ENCODE measurements at places on chromosomes 12 and 14. TPM values are rescaled to one million over a fixed set of nuclear protein-coding genes. Genes with fewer than 3 reads are reported as not detected.

DNA sequence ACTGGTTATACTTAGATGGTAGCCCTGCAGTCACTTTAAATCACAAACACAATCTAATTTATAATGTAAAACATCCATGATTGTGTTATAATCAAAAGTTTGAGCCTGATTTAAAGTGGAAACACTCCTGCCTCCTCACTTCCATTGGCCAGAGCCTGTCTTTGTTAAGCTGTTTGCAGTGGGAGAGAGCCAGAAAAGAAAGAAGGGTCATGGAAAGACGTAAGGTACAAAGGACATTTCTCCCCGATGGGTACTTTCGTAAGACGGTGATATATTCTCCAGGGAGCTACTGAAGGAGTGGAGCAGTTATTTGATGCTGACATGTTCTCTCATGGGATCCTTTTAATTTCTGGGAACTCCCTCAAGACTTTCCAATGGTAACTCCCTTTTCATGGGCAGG is 164.0 kb downstream of the METTL25 start:
- H3K36me3 ChIP-seq: no peaks in the 10 kb centered on the region
- no peak overlapping the region for H3K27ac ChIP-seq
- H3K4me3 ChIP-seq: no peak overlapping the region
- no peak for DNase-seq
- H3K27me3 ChIP-seq: peaks cover 5% of the 10 kb centered on the region

DNA sequence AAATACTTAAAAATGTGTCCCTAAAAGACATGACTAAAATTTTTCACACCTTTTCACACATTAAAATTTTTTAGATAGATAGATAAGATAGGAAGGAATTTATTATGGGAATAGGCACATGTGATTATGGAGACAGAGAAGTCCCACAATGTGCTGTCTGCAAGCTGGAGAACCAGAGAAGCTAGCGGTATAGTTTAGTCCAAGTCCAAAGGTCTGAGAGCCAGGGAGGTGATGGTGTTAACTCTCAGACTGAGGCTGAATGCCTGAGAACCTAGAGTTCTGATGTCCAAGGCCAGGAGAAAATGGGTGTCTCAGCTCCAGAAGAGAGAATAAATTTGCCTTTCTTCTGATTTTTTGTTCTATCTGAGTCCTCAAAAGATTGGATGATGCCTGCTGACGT is 65.7 kb downstream of the POLR3B start:
- no peak overlapping the region for H3K27ac ChIP-seq
- H3K4me3 ChIP-seq: no peak overlapping the region
- H3K36me3 ChIP-seq: peaks cover 20% of the 10 kb centered on the region
- H3K4me1 ChIP-seq: no peaks in the 10 kb centered on the region
- no peaks in the 10 kb centered on the region for H3K27me3 ChIP-seq
- DNase-seq: no peak

DNA sequence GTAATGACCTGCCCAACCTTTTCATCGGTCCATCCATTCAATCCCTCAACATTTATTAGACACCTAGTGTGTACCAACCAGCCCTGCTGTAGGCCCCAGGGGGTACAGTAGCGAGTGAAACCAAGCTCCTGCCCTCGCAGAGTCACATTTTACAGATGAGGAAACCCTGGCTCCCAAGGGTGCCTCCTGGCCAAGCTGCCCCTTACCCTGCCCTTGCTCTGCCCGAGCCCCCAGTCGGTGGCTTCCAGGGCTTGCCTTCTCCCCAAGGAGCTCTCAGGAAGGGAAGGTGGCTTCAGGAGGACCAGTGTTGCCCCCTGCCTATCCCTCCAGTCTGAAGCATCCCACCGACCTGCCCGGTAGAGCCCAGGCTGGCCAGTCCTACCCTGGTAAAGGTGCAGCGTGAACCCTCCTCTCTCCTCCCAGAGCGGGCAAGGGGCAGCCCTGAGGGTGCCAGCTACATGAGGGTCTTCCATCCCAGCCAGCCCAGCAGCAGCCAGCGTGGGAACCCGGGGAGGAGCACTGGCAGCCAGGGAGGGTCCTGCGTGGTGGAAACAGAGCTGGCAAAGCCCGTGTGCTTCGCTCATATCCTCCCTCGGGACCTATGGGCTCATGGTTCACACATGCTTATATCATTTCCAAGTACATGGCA is 670 bp upstream of the BEGAIN start:
- H3K27ac ChIP-seq: peak overlapping the region; percentile 28
- peak overlapping the region; percentile 60 for H3K4me3 ChIP-seq
- DNase-seq: no peak
- no peaks in the 10 kb centered on the region for H3K4me1 ChIP-seq
- H3K27me3 ChIP-seq: peaks cover 16% of the 10 kb centered on the region
- no peaks in the 10 kb centered on the region for H3K36me3 ChIP-seq

DNA sequence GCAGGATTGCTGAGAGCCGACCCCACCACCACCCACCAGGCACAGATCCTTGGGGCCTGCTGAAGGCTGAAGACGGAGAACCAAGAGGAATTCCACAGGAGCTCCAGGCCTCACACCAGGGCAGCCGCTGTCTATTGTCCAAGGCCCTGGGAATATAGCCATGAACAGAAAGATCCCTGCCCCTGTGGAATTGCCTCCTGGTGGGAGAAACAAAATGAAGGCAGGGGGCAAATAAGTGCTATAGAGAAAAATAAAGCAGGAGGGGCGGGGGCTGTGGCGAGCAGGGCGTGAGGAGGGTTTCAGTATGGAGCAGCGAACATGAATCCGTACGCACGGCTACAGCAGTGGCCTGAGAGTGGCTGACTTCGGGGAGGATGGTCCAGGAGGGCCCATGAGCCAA is 96.1 kb downstream of the EML1 start:
- DNase-seq: no peak
- H3K36me3 ChIP-seq: no peaks in the 10 kb centered on the region
- no peaks in the 10 kb centered on the region for H3K4me1 ChIP-seq
- no peak overlapping the region for H3K4me3 ChIP-seq
- H3K27ac ChIP-seq: no peak overlapping the region

DNA sequence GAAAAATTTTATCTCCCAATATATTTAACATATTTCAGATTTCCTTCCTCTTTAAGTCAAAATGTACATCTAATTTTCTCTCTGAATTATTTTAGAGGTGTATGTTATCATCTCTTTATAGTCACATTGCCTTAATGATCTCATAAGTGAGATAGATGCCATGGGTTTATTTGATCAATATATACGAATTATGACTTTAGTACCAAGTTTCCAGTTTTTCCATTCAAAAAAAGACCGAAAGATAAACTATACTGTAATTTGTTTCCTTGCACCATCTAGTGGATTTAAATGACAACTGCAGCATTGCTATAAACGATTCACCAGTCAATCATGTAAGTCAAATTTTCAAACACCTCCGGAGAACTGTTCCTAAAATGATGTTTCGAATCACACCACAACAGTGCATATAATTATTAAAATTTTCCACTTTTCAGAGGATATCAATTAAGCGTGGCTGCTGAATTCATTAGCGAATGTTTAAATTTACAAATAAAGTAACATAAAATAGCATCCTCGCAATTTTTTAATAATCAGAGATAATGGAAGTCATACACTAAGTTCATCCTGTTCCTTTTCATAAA is 419 bp upstream of the ATXN7L3B start:
- H3K4me1 ChIP-seq: peaks cover 42% of the 10 kb centered on the region
- H3K27ac ChIP-seq: peak overlapping the region; percentile 97
- no peak for DNase-seq
- peaks cover 41% of the 10 kb centered on the region for H3K36me3 ChIP-seq

- H3K36me3 ChIP-seq: no peaks in the 10 kb centered on the region
- peaks cover 22% of the 10 kb centered on the region for H3K4me1 ChIP-seq
- no peak overlapping the region for H3K4me3 ChIP-seq
Observed at GRCh38 chr14:100618763-100619320, 31.6 kb upstream of the BEGAIN start.

- DNase-seq: no peak
- peaks cover 62% of the 10 kb centered on the region for H3K27me3 ChIP-seq
- H3K27ac ChIP-seq: no peak overlapping the region
- no peak overlapping the region for H3K4me3 ChIP-seq
Observed at GRCh38 chr12:106141452-106141851, 2.7 kb upstream of the NUAK1 start.

- no peaks in the 10 kb centered on the region for H3K4me1 ChIP-seq
- H3K27me3 ChIP-seq: no peaks in the 10 kb centered on the region
- no peak overlapping the region for H3K4me3 ChIP-seq
- no peak for DNase-seq
- no peaks in the 10 kb centered on the region for H3K36me3 ChIP-seq
Observed at GRCh38 chr12:111389635-111390034, 16.1 kb upstream of the SH2B3 start.

DNA sequence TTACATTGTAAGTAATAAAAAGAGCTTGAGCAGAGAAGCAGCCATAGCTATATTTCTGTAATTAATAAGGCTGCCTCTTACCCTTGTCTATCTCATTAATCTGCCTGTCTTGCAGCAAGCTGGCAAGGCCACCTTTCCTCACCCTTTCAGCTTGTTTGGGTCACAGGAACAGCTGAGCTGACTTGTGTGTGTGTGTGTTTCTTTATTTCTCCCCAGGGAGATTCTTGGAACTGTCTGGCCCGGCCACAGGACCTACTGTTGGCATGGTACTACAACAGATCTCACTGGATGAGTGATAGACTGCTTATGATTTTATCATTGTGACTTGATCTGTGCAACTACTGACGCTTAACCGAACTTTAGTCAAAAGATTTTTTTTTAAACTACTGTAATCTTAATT is 213.7 kb downstream of the SLC2A13 start:
- no peak overlapping the region for H3K4me3 ChIP-seq
- no peak for DNase-seq
- H3K27me3 ChIP-seq: no peaks in the 10 kb centered on the region
- H3K4me1 ChIP-seq: no peaks in the 10 kb centered on the region
- no peaks in the 10 kb centered on the region for H3K36me3 ChIP-seq

DNA sequence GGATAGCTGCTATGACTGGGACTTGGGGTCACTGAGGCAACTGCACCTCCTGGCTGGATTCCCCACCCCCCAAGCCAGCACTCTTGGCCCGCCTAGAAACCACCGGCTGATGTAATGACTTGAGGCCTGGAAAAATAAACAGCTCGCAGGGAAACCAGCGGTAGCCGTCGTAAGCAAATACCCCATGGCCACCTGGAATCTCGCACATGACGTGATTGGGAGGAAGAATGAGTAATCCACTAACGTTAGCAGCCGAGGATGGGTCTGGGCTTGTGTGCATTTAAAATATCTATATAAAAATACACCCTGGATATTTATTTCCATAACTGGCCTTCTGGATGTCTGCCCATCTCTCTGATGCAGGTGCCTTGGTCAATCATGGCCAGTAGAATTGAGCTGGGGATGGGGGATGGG is 120.1 kb downstream of the SMOC1 start:
- H3K36me3 ChIP-seq: no peaks in the 10 kb centered on the region
- peaks cover 2% of the 10 kb centered on the region for H3K27me3 ChIP-seq
- H3K4me1 ChIP-seq: no peaks in the 10 kb centered on the region
- H3K27ac ChIP-seq: no peak overlapping the region
- H3K4me3 ChIP-seq: no peak overlapping the region

- no peak overlapping the region for H3K27ac ChIP-seq
- H3K27me3 ChIP-seq: no peaks in the 10 kb centered on the region
Observed at GRCh38 chr12:99157946-99158345, 489.6 kb upstream of the GARIN6 start.

DNA sequence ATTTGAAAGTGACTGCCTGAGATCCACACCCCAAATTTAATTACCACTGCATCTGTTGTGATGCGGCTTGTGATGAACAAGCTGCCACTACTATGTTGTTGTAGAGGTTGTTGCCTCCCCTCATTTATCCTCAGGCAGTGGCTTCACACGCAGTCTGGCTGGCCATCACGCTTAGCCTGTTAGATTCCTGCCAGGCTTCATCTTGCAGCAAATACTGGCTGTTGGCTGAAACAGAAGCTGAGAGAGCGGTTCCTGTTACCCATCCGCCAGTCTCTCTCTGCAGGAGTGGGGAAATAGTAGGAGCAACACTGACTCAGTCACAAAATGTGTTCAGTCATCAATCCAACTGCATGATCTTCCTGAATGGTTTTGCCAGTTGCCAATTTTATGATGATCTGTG is 934.4 kb downstream of the FLRT2 start:
- H3K4me1 ChIP-seq: no peaks in the 10 kb centered on the region
- no peak for DNase-seq
- H3K36me3 ChIP-seq: no peaks in the 10 kb centered on the region
- H3K27ac ChIP-seq: no peak overlapping the region

DNA sequence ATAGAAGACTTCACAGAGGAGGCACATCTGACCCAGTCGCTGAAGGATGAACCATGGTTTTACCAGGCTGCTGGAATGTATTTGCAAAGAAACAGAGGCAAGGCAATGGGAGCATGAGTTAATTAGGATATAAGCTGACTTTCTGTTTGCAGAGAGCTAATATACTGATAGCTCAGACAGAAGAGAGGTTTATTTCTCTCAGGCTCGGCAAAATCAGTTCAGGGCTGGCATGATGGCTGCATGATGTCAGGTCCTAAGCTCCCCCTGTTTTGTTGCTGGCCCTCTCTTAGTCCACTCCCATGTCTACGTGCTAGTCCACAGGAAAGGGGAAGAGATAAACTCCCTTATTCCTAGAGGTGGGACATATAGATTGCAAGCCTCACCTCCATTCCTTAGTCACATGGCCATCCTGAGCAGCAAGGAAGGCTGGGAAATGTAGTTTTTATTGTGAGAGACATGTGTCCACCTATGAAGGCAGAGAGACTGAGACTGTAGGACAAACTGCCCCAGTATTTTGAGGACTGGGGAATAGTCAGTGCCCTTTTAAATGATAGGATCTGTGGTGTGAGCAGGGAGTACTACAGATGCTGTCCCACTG is 224.5 kb downstream of the VRK1 start:
- H3K27me3 ChIP-seq: no peaks in the 10 kb centered on the region
- H3K27ac ChIP-seq: no peak overlapping the region
- H3K36me3 ChIP-seq: no peaks in the 10 kb centered on the region
- no peak overlapping the region for H3K4me3 ChIP-seq
- peaks cover 7% of the 10 kb centered on the region for H3K4me1 ChIP-seq

DNA sequence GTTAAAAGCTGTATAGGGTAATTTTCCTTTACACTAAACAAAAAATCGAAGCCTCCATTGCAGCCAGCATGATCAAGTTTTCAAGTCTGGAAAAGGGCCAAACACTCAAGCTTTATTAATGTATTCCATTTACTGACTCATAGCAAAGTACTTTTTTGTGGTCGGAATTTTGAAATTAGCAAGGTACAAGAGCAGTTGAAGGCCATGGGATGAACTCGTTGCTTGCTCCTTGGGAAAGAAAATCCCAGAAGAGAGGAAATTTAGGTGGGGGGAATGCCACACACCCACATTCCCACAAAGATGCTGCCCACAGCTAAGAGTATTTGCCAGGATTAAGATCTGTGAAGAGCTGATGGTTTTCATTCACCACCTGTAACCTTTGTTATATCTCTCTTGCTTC is 333.7 kb downstream of the EGLN3 start:
- H3K27ac ChIP-seq: no peak overlapping the region
- no peaks in the 10 kb centered on the region for H3K27me3 ChIP-seq
- no peaks in the 10 kb centered on the region for H3K4me1 ChIP-seq
- DNase-seq: no peak
- H3K36me3 ChIP-seq: no peaks in the 10 kb centered on the region

KRT3 gene
- total RNA-seq: not detected

INHBE gene
- 0.81 TPM for total RNA-seq

IFNG-AS1 gene
- total RNA-seq: 1.2 TPM

MYH6 gene
- total RNA-seq: not detected

ATL1 gene
- total RNA-seq: 1.0 TPM
